ENCODE measurements at places on chromosomes 11 and 22.

GRCh38 chr11:76577226-76577920, 93.2 kb downstream of the LRRC32 start:
- no peak overlapping the region for H3K4me3 ChIP-seq
- H3K27me3 ChIP-seq: no peaks in the 10 kb centered on the region
- H3K4me1 ChIP-seq: no peaks in the 10 kb centered on the region
- DNase-seq: no peak
- no peaks in the 10 kb centered on the region for H3K36me3 ChIP-seq

GRCh38 chr11:38411149-38411548, 1813.1 kb upstream of the RAG2 start:
- no peak overlapping the region for H3K27ac ChIP-seq
- no peak overlapping the region for H3K4me3 ChIP-seq
- no peaks in the 10 kb centered on the region for H3K4me1 ChIP-seq
- DNase-seq: no peak
- no peaks in the 10 kb centered on the region for H3K36me3 ChIP-seq

DNA sequence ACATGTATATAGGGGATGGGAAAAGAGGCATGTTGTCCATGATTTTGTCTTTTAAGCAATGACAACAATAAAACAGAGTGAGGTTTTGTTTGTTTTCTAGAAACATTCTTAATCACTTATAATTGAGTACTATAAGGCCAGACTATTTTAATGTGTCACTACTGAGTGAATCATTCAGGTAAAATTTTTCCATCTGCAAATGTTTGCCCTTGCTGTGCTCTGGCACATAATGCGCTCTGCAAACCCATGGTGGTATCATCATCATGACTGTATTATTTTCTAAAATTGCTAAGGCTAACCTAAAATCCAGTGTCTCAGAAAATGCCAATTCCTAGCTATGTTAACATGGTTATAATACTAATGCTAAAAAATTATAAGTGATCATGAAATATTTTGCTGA, 261.2 kb downstream of the CADM1 start:
- no peaks in the 10 kb centered on the region for H3K4me1 ChIP-seq
- no peak overlapping the region for H3K4me3 ChIP-seq
- no peaks in the 10 kb centered on the region for H3K27me3 ChIP-seq
- no peaks in the 10 kb centered on the region for H3K36me3 ChIP-seq

DNA sequence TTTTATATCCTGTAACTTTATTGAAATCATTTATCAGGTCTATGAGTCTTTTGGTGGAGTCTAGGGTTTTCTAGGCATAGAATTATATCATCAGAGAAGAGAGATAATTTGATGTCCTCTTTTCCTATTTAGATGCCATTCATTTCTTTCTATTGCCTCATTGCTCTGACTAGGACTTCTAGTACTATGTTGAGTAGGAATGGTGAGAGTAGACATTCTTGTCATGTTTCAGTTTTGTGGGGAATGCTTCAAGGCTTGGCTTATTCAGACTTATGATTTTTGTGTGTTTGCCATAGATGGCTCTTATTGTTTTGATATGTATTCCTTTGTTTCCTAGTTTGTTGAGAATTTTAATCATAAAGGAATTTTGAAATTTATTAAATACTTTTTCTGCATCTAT, 1078.3 kb downstream of the FAM181B start:
- no peaks in the 10 kb centered on the region for H3K4me1 ChIP-seq
- no peak overlapping the region for H3K27ac ChIP-seq
- H3K4me3 ChIP-seq: no peak overlapping the region
- H3K27me3 ChIP-seq: no peaks in the 10 kb centered on the region

GRCh38 chr22:24806663-24807001, 621 bp downstream of the SGSM1 start:
- H3K27ac ChIP-seq: no peak overlapping the region
- H3K4me3 ChIP-seq: no peak overlapping the region
- H3K36me3 ChIP-seq: no peaks in the 10 kb centered on the region
- peaks cover 4% of the 10 kb centered on the region for H3K4me1 ChIP-seq
- no peaks in the 10 kb centered on the region for H3K27me3 ChIP-seq

GRCh38 chr11:537622-538430, 499 bp downstream of the LRRC56 start:
- no peak overlapping the region for H3K27ac ChIP-seq
- peak overlapping the region; percentile 38 for H3K4me3 ChIP-seq
- DNase-seq: no peak
- peaks cover 37% of the 10 kb centered on the region for H3K4me1 ChIP-seq
- H3K27me3 ChIP-seq: peaks cover 27% of the 10 kb centered on the region
- H3K36me3 ChIP-seq: peaks cover 8% of the 10 kb centered on the region

DNA sequence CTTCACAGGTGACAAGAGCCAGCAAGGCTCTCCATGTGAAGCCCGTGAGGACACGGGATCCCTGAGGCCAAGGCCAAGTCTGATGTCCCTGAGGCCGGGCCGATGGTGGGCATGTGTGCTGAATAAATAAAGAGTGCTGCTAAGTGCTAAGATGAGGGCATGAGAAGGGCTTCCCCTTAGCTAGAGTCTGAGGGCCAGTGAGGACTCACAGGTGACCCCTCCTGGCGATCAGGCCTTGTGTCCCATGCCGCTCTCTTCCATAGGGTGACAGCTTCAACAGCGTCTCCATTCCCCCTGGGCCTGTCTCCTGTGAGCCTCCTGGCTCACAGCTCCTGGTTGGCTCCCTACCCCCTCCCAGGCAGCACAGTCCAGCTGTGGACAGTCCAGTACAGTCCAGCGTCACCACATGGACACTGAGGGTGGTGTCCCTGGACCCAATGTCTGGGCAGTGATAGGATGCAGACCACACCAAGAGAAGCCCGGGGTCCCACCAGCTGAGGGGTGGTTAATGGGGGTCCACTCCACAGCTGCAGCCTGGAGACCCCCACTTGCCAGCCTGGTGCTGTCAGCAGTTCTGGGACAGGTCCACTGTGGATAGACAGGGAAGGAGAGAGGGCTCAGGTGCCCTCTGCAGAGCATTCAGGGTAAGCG, 1033.2 kb downstream of the TBC1D22A start:
- no peaks in the 10 kb centered on the region for H3K4me1 ChIP-seq
- no peaks in the 10 kb centered on the region for H3K36me3 ChIP-seq
- no peak overlapping the region for H3K4me3 ChIP-seq
- H3K27me3 ChIP-seq: no peaks in the 10 kb centered on the region
- no peak overlapping the region for H3K27ac ChIP-seq
- DNase-seq: no peak

- no peaks in the 10 kb centered on the region for H3K27me3 ChIP-seq
- peaks cover 29% of the 10 kb centered on the region for H3K36me3 ChIP-seq
- H3K4me3 ChIP-seq: peak overlapping the region; percentile 37
- peak; percentile 86 for DNase-seq
- H3K27ac ChIP-seq: peak overlapping the region; percentile 95
These were observed 180.6 kb downstream of the TBC1D22A start for GRCh38 chr22:46942799-46943785.

DNA sequence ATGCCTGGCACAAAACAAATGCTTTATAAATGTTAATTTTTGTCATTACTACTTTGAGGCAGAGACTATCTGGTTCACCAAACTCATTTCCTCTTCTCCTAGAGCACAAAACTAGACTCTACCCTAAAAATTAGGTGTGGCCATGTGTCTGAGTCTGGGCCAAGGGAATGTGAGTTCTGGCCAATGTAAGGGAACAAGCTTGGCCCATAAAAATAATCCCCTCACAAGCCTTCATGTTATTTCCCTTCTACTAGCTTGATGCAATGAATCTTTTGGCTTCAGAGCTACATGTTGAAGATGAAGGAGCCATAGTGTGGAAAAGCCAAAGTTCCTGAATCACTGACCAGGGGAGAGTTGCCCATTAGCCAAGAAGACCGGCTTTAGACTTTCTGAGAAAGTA, 406.5 kb upstream of the CCDC90B start:
- H3K27ac ChIP-seq: no peak overlapping the region
- no peaks in the 10 kb centered on the region for H3K36me3 ChIP-seq
- no peaks in the 10 kb centered on the region for H3K4me1 ChIP-seq
- H3K27me3 ChIP-seq: no peaks in the 10 kb centered on the region
- no peak for DNase-seq
- no peak overlapping the region for H3K4me3 ChIP-seq

DNA sequence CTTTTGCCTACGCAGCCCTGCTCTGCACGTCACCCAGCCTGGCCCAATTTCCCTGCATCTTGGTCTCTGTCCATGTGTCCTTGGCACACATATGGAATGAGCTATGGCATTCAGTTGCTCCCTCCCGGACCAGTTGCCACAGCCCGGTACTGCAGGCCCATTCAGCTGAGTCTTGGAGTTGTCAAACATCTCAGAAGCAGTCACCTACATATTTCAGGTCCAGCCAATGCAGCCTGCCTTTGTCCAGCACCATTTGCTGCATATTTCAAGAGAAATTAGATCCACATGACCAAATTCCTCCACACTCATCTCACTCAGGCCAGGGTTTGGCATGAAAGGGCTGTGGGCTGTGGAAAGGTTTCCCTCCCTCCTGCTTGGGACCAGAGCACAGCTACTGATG, 76.8 kb downstream of the MN1 start:
- no peak for DNase-seq
- peaks cover 37% of the 10 kb centered on the region for H3K4me1 ChIP-seq
- H3K4me3 ChIP-seq: no peak overlapping the region
- H3K36me3 ChIP-seq: no peaks in the 10 kb centered on the region
- H3K27me3 ChIP-seq: no peaks in the 10 kb centered on the region
- no peak overlapping the region for H3K27ac ChIP-seq

GRCh38 chr11:73425108-73425507, 48.9 kb downstream of the RELT start:
- H3K27ac ChIP-seq: peak overlapping the region; percentile 75
- peak overlapping the region; percentile 38 for H3K4me3 ChIP-seq
- H3K36me3 ChIP-seq: peaks cover 5% of the 10 kb centered on the region
- DNase-seq: peak; percentile 90
- no peaks in the 10 kb centered on the region for H3K27me3 ChIP-seq
- peaks cover 46% of the 10 kb centered on the region for H3K4me1 ChIP-seq

- H3K27ac ChIP-seq: no peak overlapping the region
- no peaks in the 10 kb centered on the region for H3K36me3 ChIP-seq
- no peak overlapping the region for H3K4me3 ChIP-seq
- no peak for DNase-seq
- H3K4me1 ChIP-seq: no peaks in the 10 kb centered on the region
- no peaks in the 10 kb centered on the region for H3K27me3 ChIP-seq
These were observed 7.1 kb upstream of the VWA5A start for GRCh38 chr11:124108156-124108555.

GRCh38 chr22:32322986-32323385, 34.7 kb upstream of the RFPL3 start:
- no peak for DNase-seq
- no peaks in the 10 kb centered on the region for H3K4me1 ChIP-seq
- H3K36me3 ChIP-seq: no peaks in the 10 kb centered on the region
- no peaks in the 10 kb centered on the region for H3K27me3 ChIP-seq

DNA sequence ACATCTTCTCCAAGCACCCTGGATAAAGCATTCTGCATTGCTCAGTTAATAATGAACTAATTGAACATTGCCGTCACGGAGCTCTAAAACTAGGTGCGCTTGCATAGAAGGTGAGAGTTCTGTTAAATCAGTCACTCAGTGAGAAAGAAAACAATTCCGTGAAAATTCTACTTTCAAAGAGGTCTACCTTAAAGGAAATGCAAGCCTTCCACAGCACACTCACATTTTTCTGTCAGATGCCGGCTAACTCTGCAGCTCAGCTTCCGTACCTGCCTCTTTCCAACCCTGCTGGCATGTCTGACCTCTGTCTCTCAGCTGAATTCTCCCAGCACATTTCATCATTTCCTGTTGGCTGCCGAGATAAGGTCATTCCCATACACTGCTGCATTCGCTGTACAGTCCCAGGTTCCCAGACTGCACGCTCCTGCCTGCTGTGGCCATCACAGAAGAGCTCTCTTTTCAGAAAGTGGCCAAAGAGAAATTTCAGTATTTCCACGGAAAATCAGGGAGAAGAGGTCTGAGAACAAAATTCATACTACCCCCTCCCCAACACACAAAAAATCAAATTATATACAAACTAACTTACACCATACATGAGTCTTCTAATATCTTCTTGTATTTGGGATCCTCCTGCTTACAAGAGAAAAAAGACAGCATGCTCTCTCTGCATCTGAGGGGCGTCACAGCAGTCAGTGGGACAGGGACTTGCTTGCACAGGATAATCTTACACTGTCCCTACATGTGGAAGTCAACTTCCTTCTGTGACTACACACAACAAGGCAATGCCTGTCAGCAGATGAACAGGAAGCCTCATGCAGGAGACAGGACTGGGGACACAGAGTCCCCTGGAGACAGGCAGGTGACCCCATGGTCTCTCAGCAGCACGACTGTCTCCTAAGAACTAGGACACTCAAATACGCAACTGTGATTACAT, 55.1 kb downstream of the PACSIN2 start:
- H3K4me1 ChIP-seq: peaks cover 47% of the 10 kb centered on the region
- H3K4me3 ChIP-seq: peak overlapping the region; percentile 68
- no peaks in the 10 kb centered on the region for H3K27me3 ChIP-seq
- H3K36me3 ChIP-seq: peaks cover 2% of the 10 kb centered on the region
- H3K27ac ChIP-seq: peak overlapping the region; percentile 19

GRCh38 chr11:66448523-66448922, 9.9 kb upstream of the MRPL11 start:
- H3K27ac ChIP-seq: no peak overlapping the region
- H3K4me1 ChIP-seq: peaks cover 42% of the 10 kb centered on the region
- DNase-seq: peak; percentile 29
- no peak overlapping the region for H3K4me3 ChIP-seq

DNA sequence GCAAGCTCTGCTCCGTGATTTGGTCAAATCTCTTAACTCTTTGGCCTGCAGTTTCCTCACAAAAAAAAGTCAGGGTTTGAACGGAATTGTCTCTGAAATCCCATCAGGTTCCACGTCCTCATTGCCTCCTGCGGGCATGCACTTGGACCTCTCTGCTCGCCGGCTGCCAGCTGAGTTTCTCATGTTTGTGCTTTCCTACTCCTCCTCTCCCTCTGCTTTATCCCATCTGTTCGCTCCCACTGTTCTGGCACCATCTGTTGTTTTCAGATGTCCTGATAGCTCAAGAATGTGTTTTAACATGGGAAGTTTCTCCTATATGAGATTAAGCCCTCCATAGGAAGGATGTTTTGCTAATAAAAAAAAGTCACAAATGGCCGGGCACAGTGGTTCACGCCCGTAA, 49.4 kb upstream of the ARHGAP42 start:
- H3K36me3 ChIP-seq: no peaks in the 10 kb centered on the region
- no peak overlapping the region for H3K27ac ChIP-seq
- no peak overlapping the region for H3K4me3 ChIP-seq

DNA sequence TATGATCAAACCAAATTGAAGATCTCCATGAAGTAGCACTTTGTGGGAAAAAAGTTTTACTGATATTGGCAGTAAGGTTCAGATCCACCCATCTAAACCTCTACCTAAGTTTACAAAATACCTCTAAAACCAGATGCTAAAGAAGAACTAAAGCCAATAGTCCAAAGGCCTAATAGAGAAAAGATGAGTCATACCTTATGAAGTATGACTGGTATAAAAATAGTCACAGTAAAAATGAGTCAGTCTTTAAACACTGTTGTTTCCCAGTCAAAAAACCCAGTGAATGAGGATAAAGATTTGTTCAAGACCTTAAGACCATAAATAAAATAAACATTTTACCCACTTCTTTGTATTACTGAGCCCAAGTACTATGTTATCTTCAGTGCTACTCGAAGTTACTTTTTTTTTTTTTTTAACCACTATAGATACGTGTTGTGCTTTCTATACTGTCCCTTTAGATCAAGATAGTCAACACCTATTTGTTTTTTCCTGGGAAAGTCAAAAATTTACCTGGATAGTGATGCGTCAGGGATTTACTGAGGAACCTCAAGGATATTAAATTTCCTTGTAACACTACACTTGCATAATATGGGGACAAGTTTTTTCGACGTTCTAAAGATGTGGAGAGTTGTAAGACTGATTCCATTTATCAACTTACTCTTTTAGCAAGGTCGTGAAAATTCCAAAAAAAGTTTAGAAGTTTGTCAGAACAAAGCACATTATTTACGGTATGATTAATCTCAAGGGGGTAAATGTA, 87.3 kb downstream of the CCDC73 start:
- no peaks in the 10 kb centered on the region for H3K36me3 ChIP-seq
- H3K27ac ChIP-seq: no peak overlapping the region

- H3K4me1 ChIP-seq: peaks cover 52% of the 10 kb centered on the region
- no peaks in the 10 kb centered on the region for H3K27me3 ChIP-seq
- no peak overlapping the region for H3K4me3 ChIP-seq
These were observed 11.7 kb upstream of the SORL1-AS1 start for GRCh38 chr11:121464352-121464946.
